ENCODE measurements at places on chromosomes 13 and 19.

DNA sequence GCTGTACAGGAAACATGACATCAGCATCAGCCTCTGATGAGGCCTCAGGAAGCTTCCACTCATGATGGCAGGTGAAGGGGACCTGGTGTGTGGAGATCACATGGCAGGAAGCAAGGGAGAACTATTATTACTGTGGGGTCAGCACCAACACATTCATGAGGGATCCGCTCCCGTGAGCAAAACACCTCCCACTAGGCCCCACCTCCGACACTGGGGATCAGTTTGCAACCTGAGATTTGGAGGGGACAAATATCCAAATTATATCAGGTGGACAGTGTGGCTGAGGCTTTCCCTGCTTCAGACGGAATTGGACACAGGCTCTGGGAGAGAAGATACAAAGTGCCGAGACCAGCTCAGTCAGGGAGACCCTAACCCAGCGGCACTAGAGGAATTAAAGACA lies 5.7 kb upstream of the ZNF792 start:
- DNase-seq, result no peak

DNA sequence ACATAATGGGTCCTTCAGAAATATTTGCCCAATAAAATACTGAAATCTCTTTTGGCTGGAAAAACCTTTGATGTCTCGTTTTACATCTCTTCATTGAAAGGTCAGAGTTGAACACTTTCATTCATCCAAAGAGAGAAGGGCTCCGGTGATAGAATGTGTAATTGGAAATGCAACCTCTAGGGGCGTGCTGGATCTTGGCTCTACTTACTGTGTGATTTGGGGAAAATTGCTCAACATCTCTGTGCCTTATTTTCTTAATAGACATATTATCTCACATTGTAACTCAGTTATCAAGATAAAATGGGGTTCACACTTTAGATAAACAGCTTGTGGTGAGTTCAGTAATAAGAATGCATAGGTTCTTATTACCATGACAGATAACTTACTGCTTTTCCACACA lies 1444.1 kb downstream of the SLITRK5 start:
- no peak for DNase-seq

DNA sequence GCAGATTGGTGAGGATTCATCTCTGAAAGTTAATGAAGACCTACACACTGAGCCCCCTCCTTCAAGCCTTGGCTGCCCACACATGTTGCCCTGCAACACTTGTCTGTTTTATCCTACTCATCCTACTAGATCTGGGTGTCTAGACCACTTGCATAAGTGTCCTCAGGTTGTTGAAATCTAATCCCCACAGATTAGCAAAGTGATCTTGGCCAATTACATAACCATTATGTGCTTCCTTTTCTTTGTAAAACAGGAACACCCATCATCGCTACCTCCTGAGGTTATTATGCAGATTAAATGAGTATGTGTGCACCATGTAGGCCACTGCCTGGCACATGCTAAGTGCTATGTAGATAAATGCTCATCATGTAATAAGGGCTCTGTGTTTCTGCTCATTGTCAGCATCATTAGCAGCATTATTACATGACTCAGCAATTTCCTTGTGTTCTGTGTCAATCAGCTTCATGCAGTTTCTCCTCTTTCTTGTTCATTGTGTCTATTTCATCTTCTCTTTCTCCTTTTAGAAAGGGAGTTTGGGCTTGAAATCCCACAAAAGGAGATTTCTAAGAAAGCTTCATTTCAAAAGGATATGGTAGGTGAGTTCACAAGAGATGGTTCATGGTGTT lies 15.1 kb downstream of the ZNF175 start:
- DNase-seq, result no peak

GRCh38 chr13:53782488-53782961 lies 753.9 kb downstream of the OLFM4 start:
- peak; percentile 18 for DNase-seq

DNA sequence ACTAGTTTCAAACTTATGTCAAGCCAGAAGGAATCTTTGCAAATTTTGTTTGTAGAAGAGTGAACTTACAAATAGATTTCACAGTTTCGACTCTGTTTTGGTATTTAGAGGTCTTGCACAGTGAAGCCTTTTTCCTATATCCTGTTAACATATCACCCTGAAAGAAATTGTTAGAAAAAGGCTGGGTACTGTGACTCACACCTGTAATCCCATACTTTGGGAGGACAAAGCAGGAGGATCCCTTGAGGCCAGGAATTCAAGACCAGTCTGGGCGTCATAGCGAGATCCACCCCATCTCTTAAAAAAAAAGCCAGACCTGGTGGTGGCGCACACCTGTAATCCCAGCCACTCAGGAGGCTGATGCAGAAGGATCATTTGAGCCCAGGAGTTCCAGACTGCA lies 224.0 kb downstream of the GGACT start:
- no peak for DNase-seq

GRCh38 chr13:112696001-112696868 lies 6.4 kb downstream of the ATP11A start:
- DNase-seq, result no peak

DNA sequence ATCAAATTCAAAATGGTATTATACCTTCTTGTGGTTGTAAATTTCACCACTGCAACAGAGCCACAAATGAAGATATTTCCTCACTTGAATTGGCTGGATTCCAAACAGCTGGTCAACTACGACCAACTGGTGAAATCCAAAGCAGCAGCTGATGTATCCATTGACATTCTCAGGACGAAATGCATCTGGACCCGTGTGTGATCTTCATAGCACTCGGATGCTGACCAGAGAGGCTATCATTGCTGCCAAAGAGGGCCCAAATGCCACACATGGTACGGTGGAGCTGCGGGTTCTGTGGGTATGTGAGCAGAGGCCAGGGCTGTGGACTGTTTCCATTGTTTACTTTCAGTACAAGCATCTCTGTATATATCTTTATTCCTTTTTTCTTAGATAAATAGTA lies 25.6 kb upstream of the PCCA start:
- DNase-seq, result no peak

DNA sequence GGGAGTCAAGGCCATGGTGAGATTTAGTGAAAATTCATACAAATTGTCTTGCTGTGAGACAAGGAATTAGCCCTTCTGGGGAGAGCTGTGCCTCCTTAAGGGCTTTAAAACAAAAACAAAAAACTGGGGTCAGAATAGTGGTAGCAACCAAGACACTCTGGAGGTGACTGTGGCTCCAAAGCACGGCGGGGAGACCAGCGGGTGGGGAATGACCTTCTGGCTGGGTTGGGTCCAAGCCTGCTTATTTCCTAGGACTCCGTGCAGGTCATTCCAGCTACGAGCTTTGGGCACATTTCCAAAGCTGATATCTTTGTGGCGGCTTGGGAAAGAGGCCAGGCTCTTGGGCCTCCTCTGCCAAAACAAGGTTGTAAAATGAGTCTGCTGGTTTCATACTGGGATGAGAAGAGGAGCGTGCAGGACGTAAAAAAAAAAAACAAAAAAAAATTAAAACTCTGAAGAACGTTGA lies 348.3 kb downstream of the UQCRFS1 start:
- no peak for DNase-seq

DNA sequence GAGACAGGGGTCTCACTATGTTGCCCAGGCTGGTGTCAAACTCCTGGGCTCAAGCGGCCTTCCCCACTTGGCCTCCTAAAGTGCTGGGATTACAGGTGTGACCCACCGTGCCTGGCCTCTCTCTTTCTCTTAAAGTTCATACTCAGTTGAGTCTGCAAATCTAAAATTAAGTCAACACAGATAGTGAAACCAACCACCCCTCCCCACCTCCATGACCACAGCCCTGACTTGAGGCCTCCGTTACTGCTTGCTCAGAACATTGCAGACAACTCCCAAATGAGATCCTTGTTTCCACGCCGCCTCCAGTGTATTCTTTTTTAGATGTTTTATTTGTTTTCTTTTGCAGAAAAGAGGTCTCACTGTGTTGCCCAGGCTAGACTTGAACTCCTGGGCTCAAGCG lies 94.4 kb downstream of the CACNA1A start:
- DNase-seq, result no peak

- DNase-seq, result no peak
These were observed 34.7 kb downstream of the VSTM2B start for GRCh38 chr19:29560313-29561075.

DNA sequence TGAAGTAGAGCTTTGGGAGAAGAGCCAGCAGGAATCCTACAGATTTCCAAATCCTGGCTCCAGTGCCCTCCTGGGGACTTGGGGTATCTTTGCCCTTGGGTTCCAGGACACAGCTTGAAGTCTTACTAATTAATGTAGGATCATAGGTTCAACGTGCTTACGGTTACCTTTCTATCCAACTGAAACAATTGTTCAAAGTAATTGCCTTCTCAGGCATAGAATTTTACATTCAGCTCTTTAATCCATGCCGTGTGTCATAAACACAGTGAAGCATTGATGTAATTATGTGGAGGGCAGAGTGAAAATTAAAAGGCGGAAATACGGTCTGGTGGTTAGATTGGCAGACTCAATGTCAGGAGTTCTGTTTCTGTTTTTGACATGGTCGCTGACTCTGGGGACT lies 170.4 kb downstream of the COG6 start:
- no peak for DNase-seq

DNA sequence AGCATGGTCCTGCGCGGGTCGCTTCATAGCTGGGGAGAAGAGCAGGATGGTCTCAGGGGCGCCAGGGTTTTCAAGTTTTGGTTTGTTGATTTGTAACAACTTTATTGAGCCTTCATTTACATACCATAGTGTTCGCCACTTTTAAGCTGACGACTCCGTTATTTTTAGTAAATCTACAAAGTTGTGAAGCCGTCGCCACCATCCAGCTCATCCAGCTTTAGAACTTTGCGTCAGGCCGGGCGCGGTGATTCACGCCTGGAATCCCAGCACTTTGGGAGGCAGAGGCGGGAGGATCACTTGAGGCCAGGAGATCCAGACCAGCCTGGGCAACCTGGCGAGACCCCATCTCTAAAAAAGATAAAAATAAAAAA lies 404 bp downstream of the C19orf44 start:
- no peak for DNase-seq

DNA sequence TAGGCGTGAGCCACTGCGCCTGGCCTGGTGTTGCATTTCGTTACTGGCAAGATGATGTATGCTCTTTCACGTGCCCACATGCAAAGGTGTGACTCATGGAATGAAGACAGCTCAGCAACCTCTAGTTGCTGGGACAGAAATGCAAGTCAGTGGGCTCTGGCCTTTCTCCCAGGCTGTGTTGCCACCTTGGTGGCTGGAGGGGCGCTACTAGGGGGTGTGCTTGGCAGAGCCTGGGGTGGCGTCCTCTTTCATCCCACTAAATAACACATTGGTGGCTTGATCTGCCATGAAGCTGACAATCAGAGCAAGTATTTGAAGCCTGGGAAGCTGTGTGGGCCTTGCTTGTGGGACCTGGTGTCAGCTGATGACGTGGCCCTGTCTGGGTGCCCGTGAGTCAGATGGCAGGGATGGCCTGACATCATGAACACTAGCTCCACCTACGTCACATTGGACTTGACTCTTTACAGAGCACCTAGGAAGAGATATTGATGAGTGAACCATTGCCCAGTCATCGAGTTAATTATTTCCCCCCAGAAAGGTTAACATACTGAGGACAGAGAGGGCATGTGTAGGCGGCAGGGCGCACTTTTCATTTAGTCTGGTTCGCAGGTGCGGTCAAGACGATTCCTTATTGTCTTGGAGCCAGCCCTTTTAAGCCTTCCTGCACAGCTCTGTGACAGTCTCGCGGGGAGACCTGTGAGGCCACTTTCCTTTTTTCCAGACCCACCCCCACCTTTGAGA lies 154.2 kb downstream of the TM9SF2 start:
- DNase-seq, result no peak

- DNase-seq, result peak; percentile 23
These were observed 718 bp downstream of the CDK8 start for GRCh38 chr13:26254583-26255111.

DNA sequence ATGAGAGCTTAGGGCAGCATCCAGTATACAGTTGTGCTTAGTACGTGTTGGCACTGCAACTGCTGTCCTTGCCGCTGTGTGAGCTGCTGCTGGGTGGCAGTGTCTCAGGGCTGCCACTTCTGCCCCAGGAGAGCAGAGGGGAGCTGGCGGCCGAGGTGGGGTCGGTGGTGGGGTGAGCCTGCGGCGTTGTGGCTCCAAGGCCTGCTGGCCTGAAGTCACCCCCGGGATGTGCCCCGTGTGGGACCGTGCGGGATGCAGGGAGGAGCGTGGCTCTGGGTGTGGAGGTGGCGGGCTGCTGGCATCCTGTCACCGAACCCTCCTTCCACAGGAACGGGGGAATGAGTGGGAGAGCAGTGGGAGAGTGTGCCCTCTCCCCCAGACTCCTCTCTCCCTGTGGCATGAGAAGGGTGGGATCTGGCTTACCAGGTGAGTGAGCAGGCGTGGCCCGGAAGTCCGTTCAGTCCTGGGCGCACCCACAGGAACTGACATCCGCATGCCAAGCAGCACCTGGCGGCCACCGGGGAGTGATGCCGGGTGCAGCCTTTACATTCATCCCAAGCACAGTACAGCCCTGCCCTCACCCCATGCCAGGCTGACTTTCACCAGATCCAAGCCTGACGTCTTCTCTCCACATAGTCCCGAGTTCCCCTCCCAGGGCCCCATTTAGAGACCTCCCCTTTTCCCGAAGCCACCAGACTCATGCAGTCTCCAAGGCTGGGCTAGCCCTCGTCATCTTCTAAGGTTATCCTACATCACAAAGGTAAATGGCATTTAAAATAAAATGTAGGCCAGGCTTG lies 26.6 kb downstream of the MCF2L start:
- DNase-seq, result no peak

- no peak for DNase-seq
These were observed 65.9 kb downstream of the TRPM4 start for GRCh38 chr19:49223472-49223871.

DNA sequence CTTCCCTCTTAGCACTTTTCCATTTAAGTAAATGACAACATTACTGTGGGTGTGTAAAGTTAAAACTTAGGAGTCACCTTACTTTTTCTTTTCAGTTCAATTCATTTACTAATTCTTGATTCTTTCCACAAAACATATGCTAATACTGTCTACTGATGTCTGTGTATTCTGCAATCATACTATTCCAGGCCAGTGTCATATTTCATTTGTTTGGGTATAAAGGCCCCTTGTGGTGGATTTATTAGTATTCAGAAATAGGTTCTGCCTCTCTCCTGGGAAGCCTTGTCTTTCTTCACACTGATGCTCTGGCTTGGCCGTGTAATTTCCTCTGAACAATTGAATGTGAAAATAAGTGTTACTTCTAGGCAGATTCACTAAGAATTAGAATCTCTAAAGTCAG lies 621.9 kb upstream of the SPRY2 start:
- DNase-seq, result no peak

- DNase-seq, result no peak
These were observed 396.3 kb downstream of the LIG4 start for GRCh38 chr13:107819071-107819470.

GRCh38 chr19:28667348-28667977 lies 545.5 kb downstream of the UQCRFS1 start:
- no peak for DNase-seq

- no peak for DNase-seq
These were observed 178.3 kb upstream of the MYO16 start for GRCh38 chr13:108451121-108451520.

Data from neural crest cell (in vitro differentiated cells).